ENCODE measurements at places on chromosomes 5 and 9. TPM values are rescaled to one million over a fixed set of nuclear protein-coding genes. Genes with fewer than 3 reads are reported as not detected.

DNA sequence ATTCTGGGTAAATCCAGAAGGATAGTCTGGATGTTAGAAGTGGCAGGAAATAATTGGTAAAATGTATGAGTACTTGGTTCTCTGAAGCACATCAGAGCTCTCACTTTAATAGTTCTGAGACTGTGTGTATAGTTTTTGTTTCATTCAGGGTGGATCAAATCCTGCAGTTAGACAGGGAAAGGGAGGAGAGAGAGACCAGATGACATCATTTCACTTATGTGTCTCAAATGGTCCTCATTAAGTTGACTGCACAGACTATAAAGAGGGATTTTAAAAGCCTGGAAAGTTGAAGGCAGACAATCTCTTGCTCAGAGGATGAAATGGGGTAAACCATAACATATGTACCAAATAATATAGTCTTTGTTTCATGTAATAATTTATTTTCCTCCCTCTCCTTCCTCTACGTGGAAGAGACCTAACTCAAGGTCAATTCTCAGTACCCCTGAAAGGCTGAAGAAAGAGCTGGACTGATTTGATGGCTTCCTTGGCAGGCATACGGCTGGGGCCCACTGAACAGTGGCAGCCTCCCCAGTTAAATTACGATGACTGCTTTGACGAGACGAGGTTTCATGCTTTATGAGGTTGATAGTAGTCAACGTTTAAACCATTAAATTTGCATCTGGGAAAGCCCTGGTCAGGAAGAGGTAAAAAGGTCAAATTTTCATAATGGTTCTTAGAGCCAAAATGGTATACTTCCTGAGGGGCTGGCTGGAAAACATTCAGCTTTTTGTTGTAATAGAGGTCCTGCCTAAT lies 395.1 kb upstream of the RPS23 start:
- H3K4me1 ChIP-seq = no peaks in the 10 kb centered on the region
- H3K27ac ChIP-seq = no peak overlapping the region
- no peak overlapping the region for H3K4me3 ChIP-seq
- no peaks in the 10 kb centered on the region for H3K36me3 ChIP-seq

The PTPN3 gene
- 7.9 TPM for total RNA-seq

The C9orf152 gene
- not detected for total RNA-seq

The MAMDC4 gene
- total RNA-seq = 1.7 TPM

DNA sequence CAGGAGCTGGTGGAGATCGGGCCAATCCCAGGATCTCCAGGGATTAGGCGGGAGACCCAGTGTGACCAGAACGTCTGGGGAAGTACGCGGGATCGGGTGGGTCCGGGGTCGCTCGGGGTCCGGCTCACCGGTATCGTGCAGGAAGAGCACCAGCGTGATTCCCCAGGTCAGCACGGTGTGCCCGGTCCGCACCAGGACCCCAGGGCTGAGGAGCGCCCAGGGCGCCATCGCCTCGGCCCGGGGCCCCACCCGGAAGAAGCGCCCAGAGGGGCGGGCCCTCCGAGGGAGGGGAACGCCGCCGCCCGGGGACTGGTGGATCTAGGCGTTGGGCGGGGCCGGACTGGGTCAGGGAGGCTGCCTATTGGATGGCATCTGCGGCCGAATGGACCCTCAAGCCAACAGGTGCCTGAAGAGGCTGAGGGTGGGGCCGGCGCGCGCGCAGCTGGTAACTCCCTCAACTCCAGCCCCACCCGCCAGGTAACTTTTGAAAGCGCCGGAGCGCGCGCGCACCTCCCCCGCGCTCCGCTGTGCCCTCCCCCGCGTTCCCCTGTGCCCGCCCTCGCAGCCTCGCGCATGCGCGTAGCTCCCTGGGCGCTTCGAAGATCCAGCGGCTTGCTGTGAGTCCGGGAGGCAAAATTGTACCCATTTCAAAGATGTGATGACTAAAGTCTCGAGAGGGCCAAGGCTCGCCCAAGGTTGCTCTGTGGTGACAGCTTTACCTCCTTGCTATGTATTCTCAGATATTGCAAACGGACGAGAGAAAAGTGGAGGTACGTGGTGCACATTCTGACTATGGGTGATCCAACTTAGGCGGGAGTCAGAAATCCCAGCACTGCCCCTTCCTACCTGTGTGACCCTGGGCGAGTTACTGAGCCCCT lies at the start of gene ZDHHC12:
ZDHHC12 (minus strand) TSS at position 262 of the 878 bp plus-strand sequence; CDS start at position 228, 34 bp downstream.
- H3K4me1 ChIP-seq = peaks cover 22% of the 10 kb centered on the region
- H3K27me3 ChIP-seq = no peaks in the 10 kb centered on the region
- peak within 1 kb of the TSS; percentile 66 for H3K27ac ChIP-seq
- H3K4me3 ChIP-seq = peak within 1 kb of the TSS; percentile 50
- peak; percentile 95 for DNase-seq

DNA sequence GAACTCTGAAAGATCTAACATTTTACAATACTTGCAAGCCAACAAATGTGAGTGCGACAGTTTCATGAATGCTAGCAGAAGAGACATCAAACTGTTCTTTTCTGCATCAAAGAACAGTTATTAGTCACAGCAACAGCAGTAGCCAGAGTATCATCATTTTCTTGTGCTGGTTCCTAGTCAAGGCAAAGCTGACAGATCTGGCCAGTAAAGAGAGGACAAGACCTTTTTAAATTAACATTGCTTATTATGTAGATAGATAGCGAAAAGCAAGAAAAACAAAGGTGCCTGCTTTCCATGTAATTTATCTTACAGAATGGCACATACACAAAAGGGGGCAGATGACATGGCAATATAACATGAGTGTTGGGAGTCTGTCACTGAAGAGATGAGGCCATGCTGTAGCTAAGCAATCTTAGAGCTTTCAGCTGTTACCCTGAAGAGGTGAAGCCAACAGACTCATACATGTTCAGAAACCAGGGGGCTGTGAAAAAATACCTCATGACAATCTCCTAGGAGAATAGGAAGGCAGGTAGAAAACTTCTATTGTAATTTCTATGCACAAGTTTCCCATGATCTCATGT lies 626.6 kb upstream of the TYRP1 start:
- H3K27ac ChIP-seq = no peak overlapping the region
- H3K4me3 ChIP-seq = no peak overlapping the region
- no peak for DNase-seq
- no peaks in the 10 kb centered on the region for H3K36me3 ChIP-seq

DNA sequence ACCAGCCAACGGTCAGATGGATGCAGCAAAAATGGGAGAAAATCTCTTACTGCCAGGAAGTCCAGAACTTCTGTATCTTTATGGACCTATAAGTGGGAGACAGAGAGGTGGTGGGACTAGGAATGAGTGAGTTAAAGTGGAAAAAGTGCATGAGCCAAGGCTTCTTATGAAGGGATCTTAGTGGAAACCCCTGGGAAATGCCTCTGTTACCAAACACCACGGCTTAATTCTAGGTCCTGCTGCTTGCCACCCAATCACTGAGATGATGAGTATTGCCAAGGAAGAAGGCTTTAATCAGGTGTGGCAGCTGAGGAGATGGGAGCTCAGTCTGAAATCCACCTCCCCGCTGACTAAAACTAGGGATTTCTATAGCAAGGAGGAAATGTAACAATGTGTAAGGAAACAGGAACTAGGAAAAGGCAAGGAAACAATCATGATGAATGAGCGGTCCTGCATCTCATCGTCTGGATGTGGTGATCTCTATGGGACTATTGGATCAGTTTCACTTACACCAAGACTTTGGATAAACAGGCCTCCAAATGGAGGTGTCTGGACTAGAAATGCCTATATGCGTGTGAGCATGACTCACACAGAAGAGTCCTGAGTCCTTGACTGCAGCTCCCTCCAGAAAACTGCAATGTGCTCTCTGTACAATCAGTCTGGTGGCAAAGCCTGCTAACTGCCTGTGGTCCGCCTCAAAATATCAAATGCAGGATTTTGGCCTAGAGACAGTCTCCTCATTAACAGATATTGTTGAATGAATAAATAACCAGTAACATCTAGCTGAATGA lies 98.2 kb upstream of the PRR16 start:
- no peaks in the 10 kb centered on the region for H3K27me3 ChIP-seq
- no peak overlapping the region for H3K4me3 ChIP-seq
- H3K27ac ChIP-seq = no peak overlapping the region
- no peaks in the 10 kb centered on the region for H3K36me3 ChIP-seq
- no peaks in the 10 kb centered on the region for H3K4me1 ChIP-seq
- no peak for DNase-seq

GRCh38 chr5:10278658-10279279 lies 28.7 kb downstream of the CCT5 start:
- H3K4me1 ChIP-seq = no peaks in the 10 kb centered on the region
- no peaks in the 10 kb centered on the region for H3K27me3 ChIP-seq
- H3K36me3 ChIP-seq = peaks cover 4% of the 10 kb centered on the region
- no peak overlapping the region for H3K27ac ChIP-seq
- no peak for DNase-seq

GRCh38 chr5:141717043-141717442 lies 35.0 kb upstream of the ARAP3 start:
- H3K36me3 ChIP-seq = no peaks in the 10 kb centered on the region
- no peak overlapping the region for H3K27ac ChIP-seq
- H3K4me1 ChIP-seq = no peaks in the 10 kb centered on the region
- no peak for DNase-seq
- no peaks in the 10 kb centered on the region for H3K27me3 ChIP-seq
